ENCODE measurements at places on chromosomes 7 and 10. TPM values are rescaled to one million over a fixed set of nuclear protein-coding genes. Genes with fewer than 3 reads are reported as not detected.

DNA sequence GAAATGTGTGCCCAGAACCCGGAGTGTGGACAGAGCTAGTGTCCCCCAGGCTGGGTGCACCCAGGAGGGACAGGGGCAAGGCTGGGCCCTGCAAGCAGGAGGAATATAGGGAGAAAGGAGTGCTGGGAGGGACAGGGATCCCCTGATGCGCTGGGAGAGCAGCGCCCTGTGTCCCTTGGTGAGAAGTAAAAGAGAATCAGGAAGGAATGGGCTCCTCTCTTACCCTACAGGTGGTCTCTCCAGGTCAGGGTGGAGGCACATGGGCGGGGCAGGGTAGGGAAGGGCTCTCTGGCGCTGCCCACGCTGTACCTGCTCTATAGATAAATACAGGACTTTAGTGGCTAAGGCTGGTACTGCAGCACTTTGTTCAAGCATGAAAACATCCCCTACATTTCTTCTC is 753.8 kb downstream of the GRID1 start:
- no peaks in the 10 kb centered on the region for H3K4me1 ChIP-seq
- DNase-seq: no peak
- H3K36me3 ChIP-seq: no peaks in the 10 kb centered on the region

- no peak overlapping the region for H3K27ac ChIP-seq
- H3K27me3 ChIP-seq: no peaks in the 10 kb centered on the region
- peaks cover 8% of the 10 kb centered on the region for H3K4me1 ChIP-seq
- DNase-seq: peak; percentile 40
Measured at GRCh38 chr10:11145495-11145855, 127.8 kb downstream of the CELF2 start.

GRCh38 chr7:1176891-1177373 is 16.9 kb upstream of the ZFAND2A start:
- H3K27me3 ChIP-seq: no peaks in the 10 kb centered on the region
- H3K4me3 ChIP-seq: no peak overlapping the region
- H3K4me1 ChIP-seq: peaks cover 7% of the 10 kb centered on the region
- no peak overlapping the region for H3K27ac ChIP-seq
- peak; percentile 68 for DNase-seq

GRCh38 chr10:120734483-120735078 is 116.6 kb upstream of the WDR11 start:
- no peaks in the 10 kb centered on the region for H3K4me1 ChIP-seq
- no peak overlapping the region for H3K27ac ChIP-seq
- DNase-seq: no peak
- no peaks in the 10 kb centered on the region for H3K36me3 ChIP-seq
- no peak overlapping the region for H3K4me3 ChIP-seq

TWIST1 gene
- total RNA-seq: 0.52 TPM

DPY19L1 gene
- 8.8 TPM for total RNA-seq

NPFFR1 gene
- total RNA-seq: not detected

GRCh38 chr7:157438121-157439025 is 101.6 kb downstream of the DNAJB6 start:
- DNase-seq: no peak
- no peaks in the 10 kb centered on the region for H3K4me1 ChIP-seq
- H3K27ac ChIP-seq: no peak overlapping the region
- H3K4me3 ChIP-seq: no peak overlapping the region

UCMA gene
- total RNA-seq: not detected

- DNase-seq: no peak
- H3K27me3 ChIP-seq: no peaks in the 10 kb centered on the region
- no peak overlapping the region for H3K27ac ChIP-seq
- peaks cover 12% of the 10 kb centered on the region for H3K4me1 ChIP-seq
- no peak overlapping the region for H3K4me3 ChIP-seq
Measured at GRCh38 chr7:155510975-155511701, 35.2 kb downstream of the CNPY1 start.

ATG9B gene
- not detected for total RNA-seq

GRCh38 chr7:36875794-36876193 is 151.5 kb upstream of the AOAH start:
- no peak overlapping the region for H3K27ac ChIP-seq
- no peaks in the 10 kb centered on the region for H3K27me3 ChIP-seq
- peaks cover 23% of the 10 kb centered on the region for H3K4me1 ChIP-seq
- H3K4me3 ChIP-seq: no peak overlapping the region
- DNase-seq: peak; percentile 55

- H3K4me3 ChIP-seq: no peak overlapping the region
- no peak overlapping the region for H3K27ac ChIP-seq
- H3K4me1 ChIP-seq: no peaks in the 10 kb centered on the region
- no peaks in the 10 kb centered on the region for H3K36me3 ChIP-seq
- no peaks in the 10 kb centered on the region for H3K27me3 ChIP-seq
- DNase-seq: no peak
Measured at GRCh38 chr10:124077208-124077993, 16.0 kb downstream of the CHST15 start.

DNA sequence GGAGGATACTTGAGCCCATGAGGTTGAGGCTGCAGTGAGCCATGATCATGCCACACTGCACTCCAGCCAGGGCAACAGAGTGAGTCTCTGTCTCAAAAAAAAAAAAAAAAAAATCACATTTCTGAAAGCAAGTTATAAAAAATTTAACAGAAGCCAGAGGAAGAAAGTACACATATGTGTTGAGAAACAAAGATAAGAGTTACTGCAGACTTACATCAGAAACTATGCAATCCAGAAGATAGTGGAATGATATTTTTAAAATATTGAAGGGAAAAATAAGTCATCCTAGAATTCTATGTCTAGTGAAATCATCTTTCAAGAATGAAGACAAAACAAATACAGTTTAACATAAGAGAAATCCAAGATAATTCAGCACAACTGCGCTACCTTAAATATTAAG is 46.9 kb downstream of the ZNF518A start:
- H3K4me3 ChIP-seq: no peak overlapping the region
- no peaks in the 10 kb centered on the region for H3K27me3 ChIP-seq
- no peaks in the 10 kb centered on the region for H3K4me1 ChIP-seq
- no peaks in the 10 kb centered on the region for H3K36me3 ChIP-seq
- DNase-seq: no peak

ACTL6B gene
- total RNA-seq: not detected

GRCh38 chr10:131311661-131312477 is at the start of gene TCERG1L:
Gene TCERG1L (minus strand): TSS chr10:131311721. CDS start chr10:131311635, 86 bp downstream.
- H3K4me3 ChIP-seq: no peak within 1 kb of the TSS
- no peaks in the 10 kb centered on the region for H3K36me3 ChIP-seq
- H3K27ac ChIP-seq: no peak within 1 kb of the TSS
- H3K27me3 ChIP-seq: no peaks in the 10 kb centered on the region

TMEM168 gene
- 13.7 TPM for total RNA-seq

DNA sequence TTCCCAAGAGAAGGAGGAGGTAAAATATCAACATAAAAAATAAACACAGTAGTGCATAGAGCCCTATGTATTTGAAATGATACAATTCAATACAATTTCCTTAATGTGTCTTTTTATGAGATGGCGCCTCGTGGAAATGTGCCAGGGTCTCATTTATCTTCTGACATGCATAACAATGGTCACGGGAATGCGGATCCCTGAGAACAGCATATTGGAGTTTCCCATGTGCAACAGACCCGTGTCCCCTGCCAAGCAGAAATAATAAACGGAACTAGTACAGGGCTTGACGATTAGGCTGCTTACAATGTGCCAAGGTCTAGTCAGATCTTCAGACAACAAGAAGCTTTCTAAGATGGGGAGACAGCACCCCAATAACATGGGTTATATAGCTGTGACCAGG is 217.9 kb downstream of the ARHGAP21 start:
- no peak overlapping the region for H3K4me3 ChIP-seq
- no peaks in the 10 kb centered on the region for H3K27me3 ChIP-seq
- peak; percentile 66 for DNase-seq
- peak overlapping the region; percentile 35 for H3K27ac ChIP-seq
- no peaks in the 10 kb centered on the region for H3K36me3 ChIP-seq
- no peaks in the 10 kb centered on the region for H3K4me1 ChIP-seq

CSGALNACT2 gene
- 9.6 TPM for total RNA-seq

CHAT gene
- not detected for total RNA-seq

DNA sequence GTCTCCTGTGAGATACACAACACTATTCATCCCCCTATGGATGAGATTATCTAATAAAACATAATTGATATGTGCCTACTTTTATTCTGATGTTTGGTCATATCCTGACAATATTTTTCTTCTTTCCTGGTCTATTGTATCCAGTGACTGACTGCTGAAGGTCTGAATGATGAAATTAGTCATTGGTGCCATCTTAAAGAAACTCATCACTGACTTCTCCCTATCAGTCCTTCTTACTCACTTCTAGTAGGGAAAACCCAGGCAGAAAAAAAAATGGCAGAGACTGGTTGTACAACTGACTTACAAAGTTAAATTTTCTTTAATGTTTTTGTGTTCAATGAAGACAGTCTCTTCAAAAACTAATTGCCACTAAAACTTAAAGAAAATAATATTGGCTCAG is 377.4 kb downstream of the HTR7 start:
- DNase-seq: no peak
- no peaks in the 10 kb centered on the region for H3K4me1 ChIP-seq
- H3K27ac ChIP-seq: no peak overlapping the region
- no peaks in the 10 kb centered on the region for H3K36me3 ChIP-seq
- H3K4me3 ChIP-seq: no peak overlapping the region

DNA sequence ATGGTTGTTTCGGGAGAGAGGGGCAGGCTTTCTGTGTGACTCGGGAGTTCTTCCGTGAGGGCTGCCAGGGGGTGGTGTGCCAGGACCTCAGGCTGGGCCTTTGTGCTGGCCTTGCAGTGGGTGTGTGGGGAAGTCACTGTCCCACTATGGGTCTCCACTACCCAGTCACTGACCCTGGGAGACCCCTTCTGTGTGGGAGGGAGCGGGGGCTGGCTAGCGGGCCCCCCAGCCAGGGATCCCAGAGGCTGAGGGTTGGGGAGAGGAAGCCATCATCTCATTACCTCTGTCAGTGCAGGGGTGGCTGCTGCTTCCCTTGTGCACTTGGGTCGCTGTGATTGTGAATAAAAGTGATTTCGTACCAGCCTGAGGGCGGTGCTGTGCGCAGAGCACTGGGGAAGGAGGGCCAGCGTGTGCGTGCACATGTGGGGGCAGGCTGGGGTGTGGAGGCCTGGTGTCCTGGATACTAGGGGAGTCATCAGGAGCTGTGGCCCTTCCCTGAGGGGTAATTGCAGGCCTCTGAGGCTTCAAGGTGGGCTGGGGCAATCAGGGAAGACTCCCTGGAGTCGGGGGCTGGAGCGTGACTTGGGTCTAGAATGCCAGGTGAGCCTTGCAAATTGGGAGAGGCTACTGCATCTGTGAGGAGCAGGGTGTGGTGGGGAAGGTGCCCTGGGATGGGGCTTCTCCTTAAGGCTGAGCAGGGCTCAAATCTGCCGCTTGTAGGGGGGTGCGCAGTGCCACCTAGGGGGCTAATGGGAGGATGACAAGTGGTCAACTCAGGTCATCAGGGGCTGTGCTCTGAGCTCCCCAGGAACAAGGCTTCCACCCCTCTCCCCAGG is 98.9 kb downstream of the NEURL1 start:
- H3K27me3 ChIP-seq: no peaks in the 10 kb centered on the region
- H3K36me3 ChIP-seq: no peaks in the 10 kb centered on the region
- no peak overlapping the region for H3K4me3 ChIP-seq
- no peaks in the 10 kb centered on the region for H3K4me1 ChIP-seq
- peak; percentile 49 for DNase-seq

GRCh38 chr7:99693427-99694200 is 13.8 kb upstream of the CYP3A5 start:
- H3K4me3 ChIP-seq: no peak overlapping the region
- H3K27ac ChIP-seq: peak overlapping the region; percentile 80
- H3K4me1 ChIP-seq: peaks cover 41% of the 10 kb centered on the region
- H3K36me3 ChIP-seq: no peaks in the 10 kb centered on the region

ATP6V0E2 gene
- total RNA-seq: 24.1 TPM

GRCh38 chr7:90455163-90456030 is 14.0 kb upstream of the PTTG1IP2 start:
- H3K4me3 ChIP-seq: no peak overlapping the region
- peaks cover 23% of the 10 kb centered on the region for H3K4me1 ChIP-seq
- no peak for DNase-seq

- no peak overlapping the region for H3K27ac ChIP-seq
- H3K4me3 ChIP-seq: no peak overlapping the region
- no peaks in the 10 kb centered on the region for H3K4me1 ChIP-seq
- no peaks in the 10 kb centered on the region for H3K36me3 ChIP-seq
- DNase-seq: no peak
Measured at GRCh38 chr10:16853201-16853600, 36.0 kb upstream of the RSU1 start.

Data from body of pancreas (tissue), 4 donors.